ENCODE measurements at places on chromosomes 1 and 21.

- DNase-seq: no peak
Measured at GRCh38 chr1:217027403-217028080, 304.3 kb upstream of the ESRRG start.

DNA sequence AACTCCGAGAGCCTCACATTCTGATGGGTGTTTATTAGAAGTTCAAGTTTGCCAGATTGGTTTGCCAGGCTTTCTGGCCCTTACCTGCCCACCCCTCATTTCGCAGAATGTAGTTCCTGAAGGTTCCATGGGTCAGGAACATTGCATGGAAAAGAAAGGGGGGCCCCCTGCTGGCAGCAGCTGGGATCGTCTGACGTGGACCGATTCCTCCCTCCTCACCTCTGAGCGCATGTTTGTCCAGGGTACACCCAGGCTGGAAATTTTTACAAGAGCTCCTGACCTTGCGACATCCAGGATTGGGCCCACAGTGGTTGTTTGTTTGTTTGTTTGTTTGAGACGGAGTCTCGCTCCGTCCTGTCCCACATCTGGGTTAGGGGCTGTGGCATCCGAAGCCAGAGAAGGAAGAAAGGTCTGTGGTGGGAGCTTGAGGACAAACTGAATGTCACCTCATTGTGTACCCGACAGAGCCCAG is 126.0 kb upstream of the TMEM51 start:
- DNase-seq: no peak

GRCh38 chr1:43511394-43511793 is 19.3 kb upstream of the PTPRF start:
- no peak for DNase-seq

- no peak for DNase-seq
Measured at GRCh38 chr1:96820107-96820506, 98.5 kb downstream of the PTBP2 start.

- no peak for DNase-seq
Measured at GRCh38 chr1:160115545-160116282, at the start of gene ATP1A2. ATP1A2 (plus strand) TSS chr1:160115759; CDS start chr1:160115862, 103 bp downstream.

DNA sequence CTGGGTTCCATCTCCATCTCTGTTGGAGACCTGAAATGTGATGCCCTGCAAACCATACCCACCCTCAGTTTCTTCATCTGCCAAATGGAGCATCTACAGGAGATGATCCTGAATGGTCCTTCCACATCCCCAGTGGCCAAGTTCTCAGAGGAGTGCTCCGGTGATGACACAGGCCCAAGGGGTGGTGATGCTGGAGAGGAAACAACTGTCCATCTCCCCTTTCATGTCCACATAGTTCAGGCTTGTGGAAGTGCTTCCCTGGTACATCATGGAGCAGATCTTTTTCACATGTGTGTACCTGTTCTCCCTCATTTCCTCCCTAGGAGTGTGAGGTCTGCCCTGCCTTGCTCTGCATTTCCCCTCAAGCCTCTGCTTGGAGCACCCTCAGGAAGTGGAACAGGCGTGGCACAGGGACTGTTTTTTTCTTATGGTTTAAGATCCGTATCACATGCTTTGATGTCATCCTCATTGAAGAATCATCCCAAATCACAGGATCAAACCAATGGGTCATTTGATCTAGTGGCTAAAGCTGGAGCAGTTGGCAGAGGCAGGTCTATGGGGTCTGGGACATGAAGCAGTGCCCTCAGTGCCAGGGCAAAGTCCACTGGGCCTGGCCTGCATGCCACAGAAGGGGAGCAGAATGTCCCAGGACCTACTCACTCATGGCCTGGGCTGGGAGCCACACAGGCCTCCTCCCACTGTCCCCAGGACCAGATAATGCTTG is 8.2 kb upstream of the TRIM63 start:
- no peak for DNase-seq

GRCh38 chr1:5479876-5480646 is 512.2 kb downstream of the NPHP4 start:
- no peak for DNase-seq

- no peak for DNase-seq
Measured at GRCh38 chr21:33566514-33566913, 22.0 kb downstream of the DONSON start.

DNA sequence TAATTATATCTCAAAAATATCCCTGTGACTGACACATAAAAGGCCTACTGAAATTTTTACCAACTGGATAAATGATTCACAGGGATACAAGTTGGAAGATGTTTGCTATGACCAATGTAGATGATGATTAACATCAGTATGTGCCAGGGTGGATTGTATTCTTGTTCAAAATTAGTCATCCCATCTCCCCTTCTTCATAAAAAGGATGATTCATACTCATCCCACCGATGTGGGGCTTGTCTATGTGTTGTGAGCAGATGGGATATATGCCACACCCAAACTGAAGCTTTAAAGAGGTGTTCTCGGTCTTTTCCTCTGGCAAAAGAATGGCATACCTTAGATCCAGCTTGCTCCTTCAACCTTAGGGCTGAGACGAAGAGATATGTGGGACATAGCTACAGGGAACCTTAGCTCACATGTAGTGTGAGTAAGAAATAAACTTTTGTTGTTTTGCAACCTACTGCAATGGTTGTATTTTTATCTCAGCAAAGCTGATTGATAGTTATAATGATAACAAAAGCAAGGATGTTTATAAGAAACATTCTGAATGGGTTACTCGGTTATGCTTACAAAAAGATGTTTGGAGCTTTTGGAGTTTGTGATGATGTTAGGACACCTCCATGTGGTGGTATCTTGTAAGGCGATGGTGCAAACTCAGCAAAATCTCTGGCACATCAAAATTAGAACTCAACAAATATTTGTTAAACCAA is 29.4 kb downstream of the SPATA17 start:
- DNase-seq: no peak

DNA sequence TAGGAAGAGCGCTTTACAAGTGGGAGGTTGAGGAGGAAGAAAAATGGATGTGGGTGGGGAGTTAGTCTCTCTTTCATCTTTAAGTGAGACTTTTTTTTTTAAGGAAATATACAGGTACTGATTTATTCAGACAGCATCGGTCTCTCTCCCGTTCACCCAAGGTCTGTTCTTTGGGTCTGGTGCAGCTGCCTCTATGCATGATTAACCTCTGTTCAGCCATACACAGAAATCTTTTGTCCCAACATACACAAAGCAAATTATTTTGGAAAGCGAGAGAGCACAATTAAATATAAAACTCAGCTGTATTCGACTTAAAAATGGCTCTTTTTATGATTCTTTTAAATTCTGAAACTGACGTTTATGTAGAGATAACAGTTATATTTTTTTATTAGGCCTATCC is 11.0 kb downstream of the PROX1 start:
- no peak for DNase-seq

GRCh38 chr1:86395751-86396497 is at the start of gene ODF2L:
ODF2L (minus strand) TSS chr1:86396323; CDS start chr1:86387027, 9,296 bp downstream.
- DNase-seq: peak; percentile 82
